Peyer's patch (tissue), 4 donors: ENCODE measurements at places on chromosomes 13 and 19.
A peak's percentile ranks its signal among the peaks of the same experiment; 100 is the strongest.

DNA sequence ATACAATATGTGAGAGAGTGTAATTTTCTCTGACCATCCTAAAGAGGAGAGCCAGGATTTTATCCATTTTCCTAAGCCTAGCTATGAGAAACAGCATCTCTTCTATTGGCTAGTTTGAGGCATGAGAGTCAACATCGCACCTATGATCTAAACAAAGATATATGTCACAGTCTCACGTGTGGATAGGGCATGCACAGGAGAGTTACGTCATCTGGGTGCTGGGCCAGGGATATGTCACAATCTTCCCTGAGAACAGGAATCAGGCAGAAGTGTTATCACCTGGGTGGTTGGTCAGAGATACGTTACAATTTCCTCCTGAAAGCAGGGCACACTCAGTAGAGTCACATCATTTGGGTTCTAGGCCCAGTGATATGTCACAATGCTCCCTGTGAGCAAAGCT is 53.9 kb upstream of the ZNF730 start:
- DNase-seq: no peak

GRCh38 chr13:111614009-111614408 is 293.6 kb downstream of the TEX29 start:
- no peak for DNase-seq

DNA sequence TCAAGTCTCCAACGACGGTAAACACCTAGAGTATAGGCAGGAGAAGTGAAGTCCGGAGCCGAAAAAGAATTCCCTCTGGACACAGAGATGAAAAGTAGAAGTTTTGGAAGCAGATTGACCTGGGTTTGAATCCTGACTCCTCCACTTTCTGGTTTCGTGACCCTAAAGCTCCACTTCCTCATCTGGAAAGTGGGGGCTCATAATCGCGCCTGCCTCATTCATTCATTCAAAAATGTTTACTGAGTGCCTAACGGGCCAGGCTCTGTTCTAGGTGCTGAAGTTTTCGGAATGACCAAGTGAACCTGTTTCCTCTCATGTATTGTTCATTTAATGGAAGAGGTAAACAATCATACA is 7.1 kb upstream of the EML2 start:
- no peak for DNase-seq

DNA sequence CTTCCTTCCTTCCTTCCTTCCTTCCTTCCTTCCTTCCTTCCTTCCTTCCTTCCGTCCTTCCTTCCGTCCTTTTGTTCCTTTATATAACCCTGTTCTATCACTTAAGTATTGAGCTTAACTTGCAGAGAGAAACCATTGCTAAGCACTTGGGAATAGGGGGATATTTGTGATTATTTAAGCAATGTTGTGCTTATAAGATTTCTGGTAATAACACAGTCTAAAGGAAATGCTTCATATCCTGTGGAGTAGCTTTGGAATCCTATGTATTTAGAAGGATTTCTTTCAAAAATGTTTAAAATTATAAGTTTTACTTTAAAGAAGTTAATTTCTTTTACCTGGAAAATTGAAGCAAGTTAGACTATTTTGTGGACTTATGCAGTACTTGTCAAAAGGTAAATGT is 209.8 kb downstream of the PCCA start:
- DNase-seq: no peak

DNA sequence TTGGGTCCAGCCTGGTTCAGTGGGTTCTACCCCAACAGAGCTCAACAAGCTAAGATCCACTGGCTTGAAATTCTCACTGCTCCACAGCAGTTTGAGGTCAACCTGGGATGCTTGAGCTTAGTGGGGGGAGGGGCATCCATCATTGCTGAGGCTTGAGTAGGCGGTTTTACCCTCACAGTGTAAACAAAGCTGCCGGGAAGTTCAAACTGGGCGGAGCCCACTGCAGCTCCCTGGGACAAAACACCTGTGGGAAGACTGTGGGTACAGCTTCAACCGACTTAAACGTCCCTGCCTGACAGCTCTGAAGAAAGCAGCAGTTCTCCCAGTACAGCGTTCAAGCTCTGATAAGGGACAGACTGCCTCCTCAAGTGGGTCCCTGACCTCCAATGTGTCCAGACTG is 1161.9 kb downstream of the UQCRFS1 start:
- no peak for DNase-seq

DNA sequence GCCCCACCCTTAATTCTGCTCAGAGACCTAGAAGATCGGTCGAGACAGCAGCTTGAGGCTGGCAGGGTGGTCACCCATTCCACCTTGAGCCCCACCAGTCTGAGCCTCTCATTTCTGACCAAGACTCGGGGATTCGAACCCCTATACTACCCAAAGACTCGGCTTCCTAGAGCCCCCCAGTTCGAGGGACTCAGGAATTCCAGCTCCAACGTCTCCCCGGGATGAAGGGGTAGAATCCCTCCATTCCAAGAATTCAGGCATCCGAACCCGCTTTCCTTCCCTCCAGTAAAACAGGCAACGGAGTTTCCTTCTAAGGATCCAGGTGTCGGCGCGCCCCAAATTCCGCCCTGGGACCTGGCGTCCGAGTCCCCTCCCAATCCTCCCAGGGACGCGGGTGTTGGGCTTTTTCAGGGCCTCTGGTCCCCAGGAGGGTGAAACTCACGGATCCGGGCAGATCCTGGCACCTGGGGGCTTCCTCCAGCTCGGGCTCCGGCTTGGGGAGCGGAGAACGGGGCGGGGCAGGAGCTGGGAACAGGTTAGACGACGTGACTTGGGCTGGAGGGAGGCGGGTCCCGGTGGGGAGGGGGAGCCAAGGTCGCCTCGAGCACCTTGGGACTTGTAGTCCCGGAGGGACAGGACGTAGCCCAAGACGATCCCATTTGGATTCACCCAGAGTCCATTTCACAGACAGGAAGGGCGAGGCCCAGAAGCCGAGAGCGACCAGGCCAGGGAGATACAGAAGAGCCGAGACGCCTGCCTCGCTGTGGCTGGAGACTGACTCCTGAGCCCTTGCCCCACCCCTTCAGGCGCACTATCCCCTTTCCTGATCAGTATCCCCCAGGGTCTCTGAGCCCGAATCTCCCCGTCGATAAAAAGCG is at the start of gene PPP1R13L:
PPP1R13L (minus strand) TSS at position 513 of the 878 bp plus-strand sequence. CDS start 6,751 bp downstream, outside the sequence.
- DNase-seq: peak; percentile 93

DNA sequence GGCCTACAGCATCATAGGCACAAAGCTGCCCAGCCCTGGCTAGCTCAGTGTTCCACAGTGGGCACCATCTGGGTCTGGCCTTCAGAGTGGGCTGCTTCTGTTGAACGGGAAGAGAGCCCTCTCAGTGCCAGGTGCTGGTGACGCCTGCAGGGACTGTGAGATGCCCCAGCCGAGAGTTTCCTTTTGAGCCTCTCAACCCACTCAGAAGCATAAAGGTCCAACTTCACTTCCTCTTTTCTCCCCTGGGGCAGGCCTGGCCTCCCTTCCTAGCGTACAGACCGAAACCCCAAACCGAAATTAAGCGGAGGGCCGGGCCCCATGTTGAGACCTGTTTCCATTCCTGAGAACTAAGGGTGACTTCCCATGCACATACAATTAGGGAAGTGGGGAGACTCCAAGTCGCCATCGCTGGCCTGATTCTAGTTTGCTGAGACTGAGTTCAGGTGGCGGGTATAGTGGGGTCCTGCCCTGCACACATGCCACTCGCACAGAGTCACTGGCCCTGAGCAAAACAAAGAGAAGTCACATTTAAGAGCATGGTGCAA is 6.9 kb downstream of the RAB8A start:
- peak; percentile 89 for DNase-seq

DNA sequence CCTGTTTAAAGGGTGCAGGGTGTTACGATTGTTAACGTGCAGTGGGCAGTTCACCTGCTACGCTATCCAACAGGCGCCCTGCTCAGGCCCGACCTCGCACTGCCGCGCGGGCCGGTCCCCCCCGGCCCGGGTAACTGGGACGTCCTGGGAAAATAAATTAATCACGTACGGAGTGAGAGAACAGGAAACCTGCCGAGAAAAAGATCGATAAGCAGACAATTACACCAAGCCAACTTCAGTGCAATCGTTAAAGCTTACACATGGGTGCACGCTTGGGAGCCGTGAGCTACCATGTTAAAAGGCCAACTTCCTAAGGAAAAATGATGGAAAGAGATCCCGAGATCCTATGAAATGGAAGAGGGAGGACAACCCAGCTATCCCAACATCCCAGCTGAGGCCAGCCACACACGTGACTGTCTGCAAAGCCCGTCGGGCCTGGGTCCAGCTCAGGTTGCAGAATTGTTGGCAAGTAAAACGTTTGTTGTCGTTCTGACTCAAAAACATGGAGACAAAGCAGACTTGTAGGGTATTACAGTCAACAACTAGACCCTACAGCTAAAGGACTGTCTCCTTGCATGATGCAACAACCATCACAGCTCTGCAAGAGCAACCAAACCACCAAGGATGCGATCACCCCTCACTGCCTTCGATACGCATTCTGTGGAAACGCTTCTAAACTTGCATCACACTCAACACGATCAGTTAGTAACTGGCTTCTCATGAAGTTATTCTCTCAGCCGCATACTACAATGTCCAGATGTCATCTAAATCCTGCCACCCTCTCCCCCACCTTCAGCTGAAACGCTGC is 741 bp upstream of the TUBGCP3 start:
- DNase-seq: no peak

DNA sequence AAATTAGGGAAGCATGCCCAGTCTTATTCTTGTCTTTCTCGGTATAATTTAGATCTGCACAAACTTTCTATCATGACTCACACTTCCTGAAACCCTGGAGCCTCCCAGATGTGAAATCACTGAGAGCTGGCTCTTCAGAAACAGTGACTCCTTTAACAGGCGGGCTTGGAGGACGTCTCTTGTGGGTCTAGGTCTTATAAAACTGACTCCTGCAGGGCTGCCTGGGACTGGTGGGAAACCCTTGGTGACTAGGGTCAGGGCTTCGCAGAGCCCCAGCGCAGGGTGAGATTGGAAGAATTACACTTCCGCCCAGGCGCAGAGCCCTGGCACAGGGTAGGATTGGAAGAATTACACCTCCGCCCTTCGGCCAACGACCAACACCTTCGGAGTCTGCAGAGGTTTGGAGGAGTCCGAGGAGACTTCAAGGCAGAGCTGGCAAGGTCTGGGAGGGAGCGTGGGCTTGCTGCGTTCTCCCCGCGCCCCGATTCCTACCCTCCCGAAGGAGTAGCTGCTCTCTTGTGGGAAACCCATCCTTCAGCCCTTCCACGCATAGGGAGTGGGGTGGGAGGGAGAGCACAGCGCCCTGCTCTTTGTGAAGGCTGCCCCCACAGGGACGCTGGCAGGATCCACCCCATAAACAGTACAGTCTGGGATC is 43.4 kb upstream of the MAP3K10 start:
- no peak for DNase-seq

DNA sequence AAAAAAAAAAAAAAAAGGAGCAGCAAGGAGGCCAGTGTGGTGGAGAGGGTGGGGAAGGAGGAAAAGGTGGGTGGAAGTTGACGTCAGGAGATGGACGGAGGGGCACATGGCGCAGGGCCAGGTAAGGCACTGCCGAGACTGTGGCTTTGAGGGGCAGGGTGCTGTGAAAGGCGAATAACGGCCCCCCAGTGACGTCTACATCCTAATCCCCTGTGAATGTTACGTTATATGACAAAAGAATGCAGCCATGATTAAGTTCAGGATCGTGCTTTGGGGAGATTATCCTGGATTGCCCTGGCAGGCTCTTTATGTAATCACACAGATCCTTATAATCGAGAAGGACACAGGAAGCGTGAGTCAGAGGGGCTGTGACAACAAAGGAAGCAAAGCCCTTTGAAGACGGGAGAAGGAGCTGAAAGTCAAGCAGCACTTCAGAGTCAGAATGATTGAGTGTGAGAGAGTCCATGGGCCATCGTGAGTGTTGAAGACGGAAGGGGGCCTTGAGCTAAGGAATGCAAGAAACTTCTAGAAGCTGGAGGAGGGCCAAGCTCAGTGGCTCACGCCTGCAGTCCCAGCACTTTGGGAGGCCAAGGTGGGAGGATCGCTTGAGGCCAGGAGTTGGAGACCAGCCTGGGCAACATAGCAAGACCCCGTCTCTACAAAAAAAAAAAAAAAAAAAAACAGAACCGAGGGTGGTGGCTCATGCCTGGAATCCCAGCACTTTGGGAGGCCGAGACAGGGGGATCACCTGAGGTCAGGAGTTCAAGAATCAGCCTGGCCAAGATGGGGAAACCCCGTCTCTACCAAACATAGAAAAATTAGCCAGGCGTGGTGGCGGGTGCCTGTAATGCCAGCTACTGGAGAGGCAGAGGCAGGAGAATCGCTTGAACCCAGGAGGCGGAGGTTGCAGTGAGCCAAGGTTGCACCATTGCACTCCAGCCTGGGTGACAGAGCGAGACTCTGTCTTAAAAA is 13.8 kb upstream of the CEACAM16 start:
- no peak for DNase-seq

- no peak for DNase-seq
Measured at GRCh38 chr19:30406220-30407067, 34.3 kb downstream of the ZNF536 start.
